Frontal cortex (tissue), 4 donors: ENCODE measurements at places on chromosomes 1 and 21. TPM values are rescaled to one million over a fixed set of nuclear protein-coding genes. Genes with fewer than 3 reads are reported as not detected.

DNAJC8 gene
- 56.3 TPM for total RNA-seq

NPR1 gene
- 0.41 TPM for total RNA-seq

SIPA1L2 gene
- total RNA-seq: 34.2 TPM

CLCA4 gene
- not detected for total RNA-seq

LEMD1 gene
- total RNA-seq: 2.4 TPM

GRCh38 chr1:225603538-225604354 is 49.2 kb downstream of the ENAH start:
- no peak for DNase-seq
